GM04504 (cell line): ENCODE measurements at places on chromosomes 6 and 20.

DNA sequence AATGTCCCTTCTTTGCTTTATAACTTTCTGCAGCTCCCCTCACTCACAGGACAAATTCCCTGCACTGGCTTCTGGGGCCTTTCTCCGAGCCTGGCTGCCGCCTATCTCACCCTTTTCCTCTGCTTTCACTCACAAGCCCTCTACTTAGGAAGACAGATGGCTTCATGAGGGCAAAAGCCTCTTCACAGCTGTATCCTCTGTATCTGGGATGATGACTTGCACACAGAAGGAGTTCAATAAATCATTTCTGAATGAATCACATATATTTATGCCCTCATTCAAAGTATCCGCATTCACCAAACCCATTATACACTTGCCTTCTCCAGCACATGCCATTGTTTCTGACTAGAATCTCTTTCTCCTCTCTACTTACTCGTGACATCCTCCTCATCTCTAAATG is 159.0 kb upstream of the RIPOR2 start:
- DNase-seq: no peak

DNA sequence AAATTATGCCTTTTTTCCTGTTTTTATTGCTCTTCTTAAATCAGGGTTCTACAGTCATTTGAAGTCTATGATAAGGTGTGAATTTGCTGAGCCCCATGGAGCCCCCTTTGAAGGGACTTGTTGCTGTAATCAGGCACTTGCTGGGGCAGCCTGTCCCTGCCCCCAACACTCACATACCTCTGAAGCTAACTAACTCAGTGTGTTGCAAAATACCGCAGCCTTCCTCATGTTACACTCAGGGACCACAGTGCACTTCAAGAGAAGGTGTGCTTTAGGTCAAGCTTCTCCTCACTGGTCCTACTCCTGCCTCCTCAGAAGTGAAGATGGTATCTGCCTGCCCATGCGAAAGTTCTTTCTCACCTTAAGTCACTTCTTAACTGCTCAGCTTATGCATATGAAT is 66.1 kb upstream of the GLP1R start:
- no peak for DNase-seq

GRCh38 chr6:110307368-110307767 is 50.8 kb downstream of the METTL24 start:
- no peak for DNase-seq

DNA sequence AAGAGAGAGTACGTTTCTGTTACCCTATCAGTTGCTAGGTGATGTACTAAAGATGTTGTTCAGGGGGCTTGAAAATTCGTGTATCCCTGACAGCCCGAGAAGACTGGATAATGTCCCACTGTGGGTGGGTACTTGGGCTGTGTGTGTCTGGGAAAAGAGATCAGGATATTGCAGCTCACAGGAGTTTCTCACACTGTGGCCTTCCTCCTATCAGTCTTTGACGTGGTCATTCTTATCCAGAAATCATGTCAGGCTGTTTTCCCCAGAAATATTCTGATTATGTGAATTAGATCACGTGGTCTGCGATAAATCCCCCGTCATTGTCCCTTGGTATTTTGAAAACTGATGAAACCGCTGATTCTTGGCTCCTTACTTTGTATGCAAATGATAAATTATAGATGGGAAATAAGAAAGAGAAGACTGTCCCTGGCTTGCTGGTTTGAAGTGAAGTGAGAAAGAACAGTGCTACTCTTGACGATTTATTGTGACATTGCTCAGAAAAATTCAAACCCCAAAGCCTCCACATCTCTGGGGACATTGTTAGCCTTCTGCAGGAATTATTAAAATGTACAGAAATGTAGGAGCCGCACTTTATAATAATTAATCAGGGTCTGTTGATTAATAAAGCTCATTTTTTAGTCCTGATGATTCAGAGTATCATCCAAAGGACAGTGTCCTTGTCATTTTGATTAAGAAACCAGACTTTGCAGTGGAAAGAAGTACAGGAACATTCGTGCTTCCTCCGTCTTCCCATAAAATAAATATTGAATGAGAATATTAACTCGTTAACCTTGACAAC is 167.5 kb upstream of the TSHZ2 start:
- no peak for DNase-seq

DNA sequence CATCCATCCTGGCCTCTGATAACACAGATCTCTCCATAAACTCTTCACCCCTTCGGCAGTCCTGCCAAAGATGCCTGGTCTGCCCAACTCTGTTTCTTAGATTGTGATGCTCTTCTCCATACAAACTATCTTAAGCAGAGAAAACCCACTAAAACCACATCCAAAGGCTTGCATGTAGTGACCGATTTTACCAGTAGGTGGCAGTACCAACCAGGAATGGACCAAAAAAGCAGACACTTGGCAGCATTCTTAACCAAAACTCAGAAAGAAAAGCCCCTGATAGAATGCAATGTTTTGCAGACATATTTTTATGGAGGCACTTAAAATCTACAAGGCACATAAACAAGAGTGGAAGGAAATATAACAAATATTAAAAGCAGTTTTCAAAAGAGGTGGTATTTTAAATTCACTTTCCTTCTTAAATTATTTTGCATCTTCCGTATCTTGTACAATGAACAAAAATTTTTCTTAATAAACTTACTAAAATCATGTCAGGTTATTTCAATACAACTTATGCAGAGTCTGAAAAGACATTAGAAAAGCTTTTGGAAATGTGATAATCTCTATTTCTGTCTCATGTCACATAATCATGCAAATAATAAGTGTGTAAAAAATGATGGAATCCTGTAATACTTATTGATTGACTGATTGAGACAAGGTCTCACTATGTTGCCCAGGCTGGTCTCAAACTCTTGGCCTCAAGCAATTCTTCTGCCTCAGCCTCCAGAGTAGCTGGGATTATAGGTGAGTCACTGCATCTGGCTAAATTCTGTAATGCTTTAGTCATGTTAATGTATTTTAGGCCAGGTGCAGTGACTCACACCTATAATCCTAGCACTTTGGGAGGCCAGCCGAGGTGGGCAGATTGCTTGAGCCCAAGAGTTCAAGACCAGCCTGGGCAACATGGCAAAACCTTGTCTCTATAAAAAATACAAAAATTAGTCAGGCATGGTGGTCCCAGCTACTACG is 29.4 kb downstream of the LRP11 start:
- DNase-seq: no peak

GRCh38 chr6:110781522-110782214 is 33.6 kb downstream of the CDK19 start:
- no peak for DNase-seq

GRCh38 chr6:159819932-159820640 is 20.0 kb downstream of the PNLDC1 start:
- DNase-seq: no peak

DNA sequence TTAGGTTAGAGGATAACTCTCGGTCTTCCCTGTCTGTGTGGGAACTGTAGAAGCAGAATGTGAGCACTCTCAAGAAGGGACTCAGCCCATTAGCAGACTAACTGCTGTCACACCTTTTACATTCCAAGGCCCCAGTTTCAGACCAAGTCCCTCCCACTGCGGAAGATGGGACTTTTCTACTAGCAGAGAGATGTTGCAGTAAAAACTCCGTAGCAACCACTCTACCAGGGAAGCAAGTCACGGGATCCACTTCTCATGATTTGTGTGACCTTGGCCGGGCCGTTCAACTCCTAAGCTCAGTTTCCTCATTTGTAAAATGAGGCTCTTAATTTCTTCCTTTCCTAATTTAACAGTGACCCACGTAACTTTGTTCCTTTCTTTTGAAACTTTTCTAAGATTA is 77.1 kb upstream of the SLC4A11 start:
- no peak for DNase-seq

DNA sequence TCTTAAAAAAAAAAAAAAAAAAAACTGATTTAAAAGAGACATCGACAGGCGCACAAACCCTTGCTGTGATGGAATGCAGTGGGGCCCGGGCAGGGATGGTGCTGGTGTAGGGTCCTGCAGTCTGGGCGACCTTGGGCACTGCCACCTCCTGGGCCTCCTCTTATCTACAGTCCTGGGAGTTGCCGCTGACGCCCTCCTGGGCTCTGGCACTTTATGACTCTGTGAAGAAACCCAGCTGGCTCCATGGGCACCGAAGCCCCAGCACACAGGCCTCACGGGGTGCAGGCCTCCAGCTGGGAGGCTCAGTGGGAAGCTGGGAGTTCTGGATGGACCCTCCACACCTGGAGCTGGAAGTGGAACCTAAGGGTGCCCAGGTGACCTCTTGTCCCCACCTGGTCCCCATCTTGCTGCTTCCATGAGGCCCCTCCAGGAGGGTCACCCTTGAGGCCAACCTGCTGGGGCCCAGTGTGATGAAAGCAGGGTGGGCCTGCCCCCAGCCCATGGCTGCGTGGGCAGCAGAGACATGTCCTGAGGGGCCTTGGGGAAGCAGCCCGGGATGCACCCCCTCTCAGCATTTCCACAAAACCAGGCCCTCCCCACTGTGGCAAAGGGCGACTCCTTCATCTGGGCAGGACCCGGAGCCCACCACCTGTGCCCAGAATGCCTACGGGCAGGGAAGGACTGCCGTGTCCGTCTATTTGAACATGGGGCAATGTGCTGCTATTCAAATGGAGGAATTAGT is 104.9 kb downstream of the ASXL1 start:
- no peak for DNase-seq

DNA sequence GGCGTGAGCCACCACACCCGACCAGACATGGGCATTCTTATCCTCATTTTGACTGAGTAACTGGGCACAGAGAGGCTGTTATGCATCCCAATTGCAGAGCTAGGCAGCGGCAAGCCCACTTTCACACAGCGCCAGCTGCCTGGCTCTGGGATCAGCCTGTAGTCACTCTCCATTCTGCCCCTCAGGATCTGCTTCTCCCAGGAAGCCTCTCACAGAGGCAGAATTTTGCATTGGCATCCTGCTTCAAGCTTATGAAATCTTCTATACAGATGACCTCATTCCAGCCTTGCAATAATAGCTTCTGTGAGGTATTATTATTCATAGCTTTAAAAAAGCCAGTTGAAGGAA is 37.0 kb upstream of the IER3 start:
- no peak for DNase-seq

DNA sequence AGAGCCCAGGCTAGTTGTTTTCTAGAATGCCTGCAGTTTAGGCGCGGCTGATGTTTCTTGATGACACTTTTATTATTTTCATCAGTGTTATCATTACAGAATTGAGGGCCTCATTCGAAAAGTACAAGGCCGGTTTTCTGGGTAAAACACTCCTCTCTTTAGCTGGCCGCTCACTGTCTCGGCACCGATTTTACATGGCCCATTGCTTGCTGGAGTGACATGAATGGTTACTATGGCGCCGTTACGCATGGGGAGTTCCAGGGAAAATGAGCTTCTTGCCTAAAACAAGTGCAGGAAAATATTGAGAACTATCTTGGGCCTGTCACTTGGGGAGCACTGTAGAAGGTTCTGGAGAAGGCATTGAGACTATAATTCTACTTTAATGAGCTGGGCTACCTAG is 317.8 kb downstream of the CDH4 start:
- DNase-seq: no peak

DNA sequence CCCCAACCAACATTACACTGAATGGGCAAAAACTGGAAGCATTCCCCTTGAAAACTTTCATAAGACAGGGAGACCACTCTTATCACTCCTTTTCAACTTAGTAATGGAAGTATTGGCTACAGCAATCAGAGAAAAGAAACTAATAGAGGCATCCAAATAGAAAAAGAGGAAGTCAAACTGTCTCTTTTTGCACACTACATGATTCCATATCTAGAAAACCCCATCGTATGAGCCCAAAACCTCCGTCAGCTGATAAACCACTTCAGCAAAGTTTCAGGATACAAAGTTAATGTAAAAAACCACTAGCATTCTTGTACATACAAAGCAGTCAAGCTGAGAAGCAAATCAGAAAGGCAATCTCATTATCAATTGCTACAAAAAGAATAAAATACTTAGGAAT is 580.4 kb upstream of the PTCHD4 start:
- no peak for DNase-seq

DNA sequence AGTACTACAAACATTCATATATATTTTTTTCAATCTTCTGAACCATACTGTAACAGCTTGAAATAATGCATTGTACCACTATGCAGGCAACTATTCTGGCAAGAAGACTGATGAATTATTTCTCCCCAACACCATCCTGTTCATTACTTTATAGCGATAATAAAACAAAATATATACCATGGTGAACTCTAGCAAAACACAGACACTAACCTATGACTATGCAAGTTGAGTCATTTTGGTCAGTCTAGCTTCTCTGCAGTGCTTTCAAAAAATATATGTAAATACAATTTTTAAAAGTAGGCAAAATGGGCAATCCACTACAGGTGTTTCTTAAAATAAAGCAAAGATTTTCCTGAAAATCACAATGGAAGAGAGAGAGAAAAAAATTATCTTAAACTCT is 20.3 kb downstream of the PHIP start:
- DNase-seq: no peak

GRCh38 chr6:3908961-3909360 is 59.8 kb downstream of the FAM50B start:
- no peak for DNase-seq

DNA sequence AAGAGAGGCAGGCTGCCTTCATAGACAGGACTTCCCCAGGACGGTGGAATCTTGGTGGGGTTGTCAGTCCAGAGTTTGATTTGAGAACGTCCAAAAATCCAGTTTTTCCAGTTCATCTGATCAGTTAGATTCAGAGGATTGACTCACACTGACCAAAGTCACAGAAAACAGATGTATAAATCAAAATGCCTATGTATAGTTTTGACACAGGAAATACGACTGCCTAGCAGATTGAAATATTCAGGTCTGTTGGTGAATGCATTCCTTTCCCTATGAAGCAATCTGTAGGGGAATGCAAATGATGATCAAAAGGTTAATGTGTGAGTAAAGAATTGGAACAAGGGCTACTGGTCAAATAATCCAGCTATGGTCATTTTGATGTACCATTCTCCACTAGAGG is 29.7 kb upstream of the GFOD1 start:
- DNase-seq: no peak

DNA sequence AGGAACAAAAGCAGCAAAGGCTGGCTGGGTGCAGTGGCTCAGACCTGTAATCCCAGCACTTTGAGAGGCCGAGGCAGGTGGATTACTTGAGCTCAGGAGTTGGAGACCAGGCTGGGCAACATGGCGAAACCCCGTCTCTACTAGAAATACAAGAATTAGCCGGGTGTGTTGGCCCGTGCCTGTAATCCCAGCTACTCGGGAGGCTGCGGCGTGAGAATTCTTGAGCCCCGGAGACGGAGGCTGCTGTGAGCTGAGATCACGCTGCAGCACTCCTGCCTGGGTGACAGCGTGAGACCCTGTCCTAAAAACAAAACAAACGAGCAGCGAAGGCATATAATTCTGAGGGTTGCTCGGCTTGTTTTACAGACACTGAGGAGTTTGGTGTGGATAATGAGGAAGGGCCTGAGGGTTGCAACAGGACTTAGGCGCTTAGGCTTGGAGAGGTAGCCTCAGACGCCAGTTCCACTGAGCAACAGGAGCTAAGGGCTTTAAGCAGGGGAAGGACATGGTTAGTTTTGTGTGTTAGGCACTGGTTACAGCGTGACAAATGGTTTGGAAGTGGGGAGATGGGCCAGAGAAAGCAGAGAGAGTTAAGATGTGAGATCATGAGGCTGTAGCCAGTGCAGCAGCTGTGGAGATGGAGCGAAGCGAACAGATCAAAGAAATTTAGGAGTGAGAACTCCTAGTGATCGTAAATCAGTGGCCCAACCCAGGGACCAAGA is 1.2 kb downstream of the MYH7B start:
- no peak for DNase-seq

- no peak for DNase-seq
Observed at GRCh38 chr6:37119387-37119886, 50.5 kb upstream of the PIM1 start.

- DNase-seq: no peak
Observed at GRCh38 chr6:121828146-121828886, 392.9 kb downstream of the GJA1 start.
